Thoracic aorta (tissue), 2 donors: ENCODE measurements at places on chromosomes 7 and 10.

DNA sequence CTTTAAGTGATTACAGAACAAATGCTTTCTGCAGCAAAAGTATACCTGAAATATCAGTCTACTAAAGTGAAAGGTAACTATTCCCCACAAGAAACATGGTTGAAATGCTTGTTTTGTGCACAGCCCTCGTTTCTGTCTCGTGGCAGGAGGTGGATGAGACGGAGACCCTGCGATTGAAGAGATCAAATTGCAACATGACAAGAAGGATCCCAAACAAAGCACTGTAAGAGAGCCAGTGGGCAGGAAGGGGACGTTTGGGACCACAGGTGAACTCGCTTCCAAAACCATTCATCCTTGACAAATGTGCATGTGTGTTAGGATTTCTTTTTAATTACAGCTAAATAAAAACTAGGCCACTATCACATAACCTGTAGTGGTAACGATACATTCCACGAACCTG, 192.6 kb downstream of the CCSER2 start:
- no peak for DNase-seq

- DNase-seq, result no peak
Observed at GRCh38 chr7:139701908-139702307, 75.9 kb downstream of the HIPK2 start.

DNA sequence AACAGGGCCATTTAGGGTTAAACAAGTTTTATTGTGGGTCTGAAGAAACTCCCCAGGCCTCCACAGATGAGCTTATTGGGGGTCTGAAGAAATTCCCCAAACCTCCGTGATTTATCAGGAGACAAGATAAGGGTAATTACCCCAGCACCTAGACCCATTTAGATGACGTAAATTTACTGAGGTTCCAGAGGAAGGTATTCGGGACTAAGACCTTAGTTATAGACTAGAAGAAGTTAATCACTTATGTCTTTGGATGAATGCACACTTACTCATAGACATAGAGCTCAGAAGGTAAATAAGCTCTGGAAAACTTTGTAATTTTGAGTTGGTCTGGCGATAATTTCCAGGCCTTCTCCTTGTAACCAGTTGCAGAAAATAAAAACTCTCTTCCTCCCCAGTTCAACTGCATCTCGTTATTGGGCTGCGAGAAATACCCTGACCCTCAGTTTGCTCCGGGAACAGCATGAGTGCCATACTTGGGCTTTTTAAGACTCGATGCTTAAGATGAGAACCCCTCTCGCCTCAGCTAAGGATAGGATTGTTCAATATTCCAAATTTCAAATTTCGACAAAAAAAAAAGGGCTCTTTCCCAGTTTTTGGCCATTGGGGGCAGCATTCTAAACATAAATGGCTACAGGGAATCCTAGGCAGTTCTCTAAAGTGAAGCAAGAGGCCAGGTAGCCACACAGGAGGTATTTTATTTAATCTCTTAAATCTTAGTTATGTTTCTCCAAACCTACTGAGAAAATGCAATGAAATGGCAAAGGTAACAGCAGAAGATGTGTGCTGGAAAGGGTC, 74.7 kb upstream of the PFKP start:
- no peak for DNase-seq

- no peak for DNase-seq
Observed at GRCh38 chr10:129799942-129800341, 164.1 kb downstream of the EBF3 start.

DNA sequence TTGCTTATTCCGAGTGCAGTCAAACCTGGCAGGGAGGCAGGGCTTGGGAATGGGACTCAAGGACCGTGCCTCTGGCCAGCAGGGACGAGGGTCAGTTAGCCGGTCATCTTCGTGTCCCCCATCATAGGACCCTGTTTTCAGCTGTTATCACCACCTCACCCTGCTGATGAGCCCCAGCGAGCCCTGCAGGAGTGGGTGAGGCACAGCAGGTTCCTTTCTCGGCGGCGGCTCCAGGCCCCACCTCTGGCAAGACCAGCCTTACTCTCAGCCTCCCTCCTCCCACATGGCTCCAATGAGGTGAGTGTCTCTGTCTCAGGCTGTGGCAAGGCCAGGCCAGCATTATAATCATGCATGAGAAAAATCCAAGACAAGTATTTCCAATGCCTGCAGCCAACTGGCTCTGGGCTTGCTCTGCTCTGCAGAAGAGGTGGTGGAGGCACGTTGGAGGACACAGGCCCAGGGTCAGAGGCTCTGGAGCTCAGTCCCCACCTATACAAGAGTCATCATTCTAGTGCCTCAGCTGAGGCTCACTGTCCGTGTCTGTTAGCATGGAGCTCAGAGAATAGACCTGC, 15.7 kb downstream of the PKD1L1 start:
- DNase-seq, result no peak

DNA sequence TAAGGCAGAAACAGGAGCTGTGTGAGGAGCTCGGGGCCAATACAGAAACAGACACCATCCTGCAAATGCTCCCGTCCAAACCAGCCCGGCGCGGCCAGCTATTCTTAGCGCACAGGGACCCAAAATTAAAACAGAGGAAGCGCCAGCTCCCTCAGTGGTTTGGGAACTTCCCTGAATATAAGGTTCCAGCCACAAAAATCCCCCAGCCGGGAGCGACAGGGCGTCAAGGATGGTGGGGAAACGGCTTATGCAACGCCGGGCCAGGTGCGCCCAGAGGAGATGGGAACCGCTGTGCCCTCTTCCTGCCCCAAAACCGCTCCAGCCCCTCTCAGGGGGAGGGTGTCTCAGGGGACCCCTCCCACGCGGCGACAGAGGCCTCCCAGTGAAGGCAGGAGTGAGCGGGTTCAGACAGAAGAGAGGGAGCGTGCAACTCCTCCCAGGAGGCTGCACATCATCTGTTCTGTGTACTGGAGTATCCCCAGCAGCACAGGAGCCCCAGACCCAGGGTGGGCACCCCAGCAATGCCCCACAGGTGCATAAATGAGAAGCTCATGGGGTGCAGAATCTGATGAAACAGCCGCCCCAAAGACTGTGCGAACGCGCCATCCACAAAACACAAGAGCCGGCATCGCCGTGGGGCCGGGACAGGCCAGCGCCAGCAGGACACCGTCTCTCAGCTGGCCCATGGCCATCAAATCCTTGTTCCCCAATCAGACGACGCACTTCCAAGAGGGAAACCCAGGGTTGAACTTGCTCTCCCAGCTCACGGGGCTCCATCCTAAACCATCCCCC, 73.9 kb upstream of the PDGFA start:
- DNase-seq, result no peak

GRCh38 chr7:2834748-2835441, 9.2 kb downstream of the GNA12 start:
- no peak for DNase-seq

GRCh38 chr10:35192645-35193249, 66.1 kb downstream of the CREM start:
- no peak for DNase-seq

- no peak for DNase-seq
Observed at GRCh38 chr10:66218981-66219587, 706.8 kb upstream of the LRRTM3 start.

GRCh38 chr7:111080495-111081105, 10.3 kb upstream of the LRRN3 start:
- no peak for DNase-seq

DNA sequence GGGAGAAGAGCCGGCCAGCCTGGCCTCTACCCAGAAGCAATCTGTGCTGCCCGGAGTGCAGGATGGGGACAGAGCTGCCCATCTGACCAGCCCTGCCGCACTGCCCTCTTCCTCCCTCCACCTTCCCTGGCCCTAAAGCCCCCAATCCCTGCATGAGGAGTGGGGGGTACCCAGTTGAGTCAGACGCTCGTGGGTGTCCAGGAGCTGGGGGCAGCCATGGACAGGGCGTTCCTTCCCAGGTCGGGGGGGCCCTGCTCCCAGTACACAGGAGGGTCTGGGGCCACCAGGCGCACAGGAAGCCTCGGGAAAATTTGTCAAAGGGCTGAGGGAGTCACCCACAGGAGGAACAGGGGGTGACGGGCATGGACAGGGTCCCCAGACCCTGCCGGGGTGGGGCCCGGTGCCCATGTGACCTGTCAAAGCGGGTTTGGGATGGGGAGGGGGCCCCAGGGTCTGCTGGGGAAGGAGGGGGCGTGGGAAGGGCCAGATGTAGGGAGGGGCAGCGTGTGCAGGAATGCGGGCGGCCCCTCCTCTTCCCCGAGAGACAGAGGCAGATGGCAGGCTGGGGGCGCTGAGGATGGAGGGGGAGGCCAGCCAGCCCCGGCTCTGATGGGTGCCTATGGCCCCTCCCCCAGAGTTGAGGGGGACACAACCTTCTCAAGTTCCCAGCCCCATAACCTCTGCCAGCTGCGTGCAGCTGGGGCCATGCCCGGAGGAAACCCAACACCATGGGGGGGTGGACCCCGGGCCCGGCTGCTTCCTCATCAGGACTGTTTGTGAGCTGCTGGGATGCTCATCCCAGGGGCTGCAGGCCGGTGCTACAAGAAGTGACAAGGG, 21.5 kb upstream of the GRIFIN start:
- no peak for DNase-seq

DNA sequence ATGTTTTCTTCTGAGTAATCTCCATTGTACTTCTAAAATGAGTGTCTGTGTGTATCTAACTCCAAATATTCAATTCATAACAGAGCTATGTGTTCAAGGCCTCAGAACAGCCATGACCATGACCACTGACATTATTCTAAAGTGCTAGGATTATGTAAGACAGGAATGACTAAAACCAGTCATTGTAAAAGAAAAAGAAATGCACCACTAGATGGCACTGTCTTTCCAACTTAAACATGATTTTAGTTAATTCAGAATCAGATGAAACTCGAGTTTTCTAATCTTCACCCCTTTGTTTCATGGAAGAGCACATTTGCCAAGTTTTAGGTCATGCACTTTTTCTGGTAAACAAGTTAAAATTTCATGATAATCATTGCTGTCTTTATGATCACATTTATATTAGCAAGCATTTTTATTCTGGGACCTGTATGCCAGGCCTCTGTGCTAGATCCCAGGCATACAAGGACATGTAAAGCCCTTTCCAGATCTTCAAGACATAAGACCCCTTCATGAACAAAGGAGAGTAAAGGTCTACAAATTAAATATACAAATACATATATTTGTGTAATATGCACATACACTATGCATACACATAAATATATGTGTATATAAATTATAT, 26.1 kb upstream of the RSU1 start:
- DNase-seq, result no peak

DNA sequence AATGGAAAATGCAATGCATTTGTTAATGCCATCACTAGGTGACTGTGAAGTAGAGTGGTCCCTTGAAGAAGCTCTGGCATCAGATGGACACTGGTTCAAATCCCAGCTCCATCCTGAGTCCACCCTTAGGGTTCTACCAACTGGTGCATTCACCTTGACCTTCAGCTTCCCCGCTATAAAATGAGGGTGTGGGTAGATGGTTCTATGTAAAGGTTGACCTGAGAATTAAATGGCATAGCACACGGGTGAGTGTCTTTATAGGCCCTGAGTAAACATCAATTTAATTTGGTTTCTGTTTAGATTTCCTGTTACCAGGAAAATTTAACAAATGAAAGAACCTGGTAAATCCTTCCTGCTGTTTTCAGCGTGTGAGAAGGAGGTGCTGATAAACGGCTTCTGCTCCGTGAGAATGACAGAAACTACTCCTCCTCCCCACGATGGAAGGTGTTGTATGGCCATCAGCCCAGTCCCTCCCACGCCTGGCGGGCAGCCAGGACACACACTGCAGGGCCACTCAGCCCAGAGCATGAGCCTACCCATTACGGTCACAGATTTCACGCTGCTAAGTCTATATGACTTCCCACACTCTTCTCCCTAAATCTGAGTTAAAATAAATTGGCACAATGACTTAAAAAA, 210.1 kb downstream of the TNS3 start:
- DNase-seq, result no peak

- no peak for DNase-seq
Observed at GRCh38 chr7:116552602-116553001, 27.8 kb downstream of the CAV1 start.

- no peak for DNase-seq
Observed at GRCh38 chr7:155775691-155776090, 36.6 kb downstream of the SHH start.

DNA sequence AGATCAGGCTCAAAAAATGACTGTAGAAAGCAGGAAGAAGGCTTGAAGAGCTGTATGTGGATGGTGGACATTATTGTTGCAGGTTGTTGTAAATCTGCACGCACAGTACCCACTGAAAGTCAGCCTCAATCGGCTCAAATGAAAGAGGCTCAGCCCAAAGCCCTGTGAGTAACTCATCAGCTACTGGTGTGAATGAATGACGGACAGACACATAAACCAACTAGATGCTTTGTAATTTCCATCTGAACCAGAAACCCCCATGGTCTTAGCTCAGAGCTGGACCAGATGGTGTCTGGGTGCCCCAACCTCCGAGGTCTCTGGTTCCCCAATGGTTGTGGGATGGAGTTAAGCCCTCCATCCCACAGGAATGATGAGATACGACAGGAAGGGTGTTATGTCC, 7.4 kb downstream of the CALN1 start:
- DNase-seq, result no peak

- DNase-seq, result no peak
Observed at GRCh38 chr7:68805159-68805558, 793.1 kb upstream of the AUTS2 start.

DNA sequence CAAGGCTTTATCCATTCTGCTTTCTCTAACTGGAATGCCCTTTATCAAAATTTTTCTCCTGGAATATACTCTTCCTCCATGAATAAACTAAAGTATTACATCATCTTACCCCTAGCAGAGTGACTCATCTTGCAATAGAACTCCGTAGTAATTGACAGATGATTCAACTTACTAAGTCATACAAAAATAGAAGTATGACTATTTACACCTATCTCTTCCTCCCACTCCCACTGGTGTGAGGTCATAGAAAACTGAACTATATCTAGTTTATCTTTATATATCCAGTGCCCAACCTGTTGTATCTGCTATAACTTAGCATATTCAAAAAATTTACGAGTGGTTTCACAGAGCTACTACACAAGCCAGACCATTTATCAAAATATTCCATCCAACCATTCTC, 26.1 kb downstream of the ABCB1 start:
- DNase-seq, result no peak

DNA sequence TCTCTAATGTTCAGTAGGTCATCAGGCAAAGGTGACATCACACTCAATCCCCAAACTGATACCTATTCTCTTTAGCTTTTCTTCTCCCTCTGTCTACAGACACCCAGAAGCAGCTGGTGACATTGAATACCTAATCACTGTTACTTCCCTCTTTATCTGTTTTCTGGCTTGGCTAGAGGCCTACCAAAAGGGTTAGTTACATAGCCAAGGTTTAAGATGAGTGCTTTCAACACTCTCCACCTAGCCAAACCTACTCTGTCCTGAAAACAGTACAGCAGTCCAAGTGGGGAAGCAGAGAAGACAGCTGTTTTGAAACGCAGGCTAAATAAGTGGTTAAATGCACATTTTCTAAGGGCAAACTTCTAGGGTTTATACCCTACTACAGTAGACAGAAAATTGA, 39.4 kb downstream of the CCNJ start:
- no peak for DNase-seq

- DNase-seq, result no peak
Observed at GRCh38 chr10:63154546-63155387, 21.6 kb downstream of the NRBF2 start.

- DNase-seq, result no peak
Observed at GRCh38 chr7:7489546-7489945, 46.1 kb downstream of the COL28A1 start.

GRCh38 chr7:24741679-24742505, 15.4 kb downstream of the GSDME start:
- DNase-seq, result no peak

- no peak for DNase-seq
Observed at GRCh38 chr10:20990604-20991003, 93.5 kb upstream of the NEBL start.

- DNase-seq, result no peak
Observed at GRCh38 chr7:33428415-33428814, 299.1 kb downstream of the BBS9 start.

- DNase-seq, result no peak
Observed at GRCh38 chr7:109844362-109844761, 1246.6 kb upstream of the LRRN3 start.
